ENCODE measurements at places on chromosomes 13 and 19.

GRCh38 chr13:22200440-22200839 is 529.6 kb downstream of the FGF9 start:
- DNase-seq = no peak

- DNase-seq = no peak
Measured at GRCh38 chr19:49327878-49328544, 3.0 kb upstream of the SLC6A16 start.

DNA sequence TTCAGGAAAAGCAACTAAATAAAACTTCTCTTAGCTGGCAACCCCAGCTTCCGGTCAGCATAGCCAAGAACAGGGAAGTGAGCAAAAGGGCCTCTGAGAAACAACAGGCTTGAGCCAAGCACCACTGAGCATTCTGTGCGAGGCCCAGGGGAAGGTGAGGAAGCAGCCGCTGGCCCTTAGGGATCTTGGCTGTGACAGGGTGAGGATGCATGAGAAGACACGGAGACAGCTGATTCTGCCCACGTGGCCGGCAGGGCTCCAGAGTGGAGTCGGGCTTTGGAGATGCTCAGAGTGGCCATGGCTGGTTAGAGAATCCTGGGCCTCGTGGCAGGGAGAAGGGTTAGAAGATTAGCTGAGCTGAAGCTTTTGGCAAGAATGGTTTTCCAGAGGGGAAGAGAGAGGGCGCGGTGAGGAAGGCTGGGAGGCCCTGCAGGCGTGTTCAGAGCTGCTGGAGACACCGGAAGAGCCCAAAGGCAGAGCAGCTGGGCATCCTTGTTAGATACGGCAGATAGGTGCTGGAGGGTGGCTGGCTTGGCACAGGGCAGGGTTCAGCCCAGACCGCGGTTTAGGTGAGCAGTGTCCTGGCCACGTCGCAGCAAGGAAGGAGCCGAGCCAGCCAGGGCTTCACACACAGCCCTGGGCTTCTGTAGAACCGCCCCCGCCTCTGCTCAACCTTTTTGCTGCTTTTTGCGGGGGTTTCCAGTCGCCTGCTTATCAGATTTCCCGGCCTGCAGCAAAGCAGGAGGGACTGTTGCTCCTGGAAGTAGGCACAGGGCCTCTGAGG is 17.3 kb downstream of the UPF1 start:
- no peak for DNase-seq

DNA sequence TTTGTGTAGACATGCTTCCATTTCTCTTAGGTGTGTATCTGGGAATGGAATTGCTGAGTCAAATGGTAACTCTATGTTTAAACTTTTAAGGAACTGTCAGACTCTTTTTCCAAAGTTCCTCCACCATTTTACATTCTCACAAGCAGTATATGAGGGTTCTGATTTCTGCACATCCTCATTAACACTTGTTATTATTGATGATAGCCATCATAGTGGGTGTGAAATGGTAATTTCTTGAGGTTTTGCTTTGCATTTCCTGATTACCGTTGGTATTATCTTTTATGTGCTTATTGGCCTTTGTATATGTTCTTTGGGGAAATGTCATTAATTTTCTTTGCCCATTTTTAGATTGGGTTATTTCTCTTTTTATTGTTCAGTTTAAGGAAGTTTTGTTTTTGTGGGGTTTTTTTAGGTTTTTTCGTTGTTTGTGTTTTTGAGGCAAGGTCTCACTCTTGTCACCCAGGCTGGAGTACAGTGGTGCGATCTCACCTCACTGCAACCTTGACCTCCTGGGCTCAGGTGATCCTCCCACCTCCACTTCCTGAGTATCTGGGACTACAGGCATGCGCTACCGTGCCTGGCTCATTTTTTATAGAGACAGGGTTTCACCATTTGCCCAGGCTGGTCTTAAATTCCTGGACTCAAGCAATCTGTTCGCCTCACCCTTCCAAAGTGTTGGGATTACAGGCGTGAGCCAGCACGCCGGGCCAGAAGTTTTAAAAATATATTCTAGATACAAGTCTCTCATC is 34.3 kb downstream of the NAA16 start:
- no peak for DNase-seq

DNA sequence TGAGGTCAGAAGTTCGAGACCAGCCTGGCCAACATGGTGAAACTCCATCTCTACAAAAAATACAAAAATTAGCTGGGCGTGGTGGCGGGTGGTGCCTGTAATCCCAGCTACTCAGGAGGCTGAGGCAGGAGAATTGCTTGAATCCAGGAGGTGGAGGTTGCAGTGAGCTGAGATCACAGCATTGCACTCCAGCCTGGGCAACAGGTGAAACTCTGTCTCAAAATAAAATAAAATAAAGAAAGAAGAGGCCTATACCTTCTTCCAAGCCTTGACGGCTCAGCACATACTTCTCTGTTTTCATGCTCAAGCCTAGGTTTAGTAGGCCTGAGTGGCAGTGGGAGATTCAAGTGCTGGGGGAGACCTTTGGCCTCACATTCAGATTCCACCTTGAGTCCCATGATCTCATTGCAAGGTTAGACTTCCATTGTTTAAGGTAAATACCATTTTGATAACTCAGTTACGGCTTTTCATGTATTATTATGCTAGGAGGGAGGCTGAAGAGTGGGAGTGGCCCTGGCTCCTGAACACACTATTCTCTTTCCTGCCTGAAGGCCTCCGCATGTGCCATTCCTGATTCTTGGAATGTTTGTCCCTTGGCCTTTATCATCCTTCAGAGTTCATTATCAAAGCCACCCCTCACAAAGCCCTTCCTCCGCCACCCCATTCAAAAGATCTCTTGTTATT is 1.6 kb upstream of the SPINT2 start:
- no peak for DNase-seq

DNA sequence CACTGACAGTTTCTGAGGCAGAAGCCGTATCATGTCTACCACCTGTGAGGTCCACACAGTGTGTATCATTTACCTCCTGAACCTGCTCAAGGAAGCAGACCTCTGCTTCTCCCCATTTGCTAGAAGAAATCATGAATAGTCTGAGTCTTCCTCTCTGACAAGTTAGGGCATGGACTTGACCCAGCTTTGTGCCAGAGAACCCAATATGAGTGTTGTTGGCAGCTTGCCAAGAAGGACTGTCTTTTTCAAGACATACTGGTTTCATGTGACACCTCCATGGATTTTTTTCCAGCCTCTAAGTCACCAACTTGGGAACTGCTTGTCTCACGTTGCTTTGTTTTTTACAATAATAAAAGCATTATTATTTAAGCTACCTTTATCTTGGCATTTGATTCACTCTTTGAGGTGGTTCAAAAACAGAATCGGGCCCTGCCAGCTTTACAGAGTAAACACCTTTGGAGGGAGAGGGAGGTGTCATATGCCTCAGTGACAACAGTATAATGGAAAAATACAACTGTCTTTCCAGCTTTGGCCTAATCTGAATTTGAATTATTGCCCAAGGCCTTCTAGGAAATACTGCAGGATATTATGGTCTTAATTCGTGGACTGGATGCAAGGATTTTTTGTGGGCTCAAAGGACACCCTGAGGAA is 9.6 kb downstream of the ZNF211 start:
- no peak for DNase-seq

GRCh38 chr13:25422153-25422552 is 50.4 kb downstream of the ATP8A2 start:
- no peak for DNase-seq

DNA sequence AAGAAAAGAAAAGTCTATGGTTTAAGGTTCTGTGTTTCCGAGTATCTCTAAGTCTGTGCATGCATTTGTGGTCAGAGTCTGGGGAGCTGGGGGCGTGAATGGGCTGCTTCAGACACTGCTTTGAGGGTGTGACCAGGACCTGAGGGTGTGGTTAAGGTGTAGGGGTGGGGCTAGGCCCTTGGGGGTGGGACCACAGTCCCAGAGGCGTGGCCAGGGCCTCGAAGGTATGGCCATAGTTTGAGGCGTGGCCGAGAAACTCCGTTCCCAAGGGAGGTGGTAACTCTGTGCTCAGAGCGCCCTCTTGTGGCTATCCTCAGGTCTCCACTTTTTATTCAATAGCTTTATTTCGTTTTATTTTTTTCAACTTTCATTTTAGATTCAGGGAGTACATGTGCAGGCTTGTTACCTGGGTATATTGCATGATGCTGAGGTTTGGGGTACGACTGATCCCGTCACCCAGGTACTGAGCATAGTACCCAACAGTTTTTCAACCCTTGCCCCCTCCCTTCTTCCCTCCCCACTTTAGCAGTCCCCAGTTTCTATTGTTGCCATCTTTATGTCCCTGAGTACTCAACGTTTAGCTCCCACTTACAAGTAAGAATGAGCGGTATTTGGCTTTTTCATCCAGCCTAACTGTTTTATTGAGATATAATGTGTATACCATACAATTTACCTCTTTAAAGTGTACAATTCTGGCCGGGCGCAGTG is 7.0 kb upstream of the CBLC start:
- DNase-seq = no peak

DNA sequence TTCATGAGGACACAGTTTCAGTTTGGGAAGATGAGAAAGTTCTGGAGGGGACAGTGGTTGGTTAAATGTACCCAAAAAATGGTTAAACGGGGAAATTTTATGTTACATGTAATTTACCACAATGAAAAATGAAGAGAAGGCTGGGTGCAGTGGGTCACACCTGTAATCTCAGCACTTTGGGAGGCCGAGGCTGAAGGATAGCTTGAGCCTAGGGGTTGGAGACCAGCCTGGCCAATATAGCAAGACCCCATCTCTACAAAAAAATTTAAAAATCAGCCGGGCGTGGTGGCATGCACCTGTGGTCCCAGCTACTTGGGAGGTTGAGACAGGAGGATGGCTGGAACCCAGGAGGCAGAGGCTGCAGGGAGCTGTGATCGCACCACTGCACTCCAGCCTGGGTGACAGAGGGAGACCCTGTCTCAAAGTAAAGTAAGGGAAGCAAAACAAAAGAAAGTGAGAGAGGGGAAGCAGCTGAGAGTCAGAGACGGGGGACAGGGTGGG is 17.2 kb downstream of the GNG7 start:
- DNase-seq = no peak

DNA sequence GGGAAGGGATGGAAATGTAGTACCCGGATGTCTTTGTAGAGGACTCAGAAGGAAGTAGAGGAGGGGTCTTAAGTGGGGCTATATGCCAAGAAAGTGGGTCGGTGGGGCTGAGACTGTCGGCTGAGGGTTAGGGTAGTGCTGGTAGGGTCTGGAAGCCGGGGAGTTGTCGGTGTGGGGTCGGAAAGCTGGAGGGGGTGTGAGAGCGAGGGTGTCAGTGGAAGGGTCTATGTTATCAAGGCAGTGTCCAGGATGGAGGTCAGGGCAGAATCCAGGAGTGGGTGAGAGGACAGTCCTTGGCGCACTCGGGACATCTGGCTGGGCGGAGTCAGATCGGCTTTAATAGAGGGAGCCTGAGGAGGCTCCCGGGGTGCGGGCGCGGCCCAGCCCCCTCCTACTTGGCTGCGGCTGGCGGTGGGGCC is 1.7 kb downstream of the HSPB6 start:
- no peak for DNase-seq

DNA sequence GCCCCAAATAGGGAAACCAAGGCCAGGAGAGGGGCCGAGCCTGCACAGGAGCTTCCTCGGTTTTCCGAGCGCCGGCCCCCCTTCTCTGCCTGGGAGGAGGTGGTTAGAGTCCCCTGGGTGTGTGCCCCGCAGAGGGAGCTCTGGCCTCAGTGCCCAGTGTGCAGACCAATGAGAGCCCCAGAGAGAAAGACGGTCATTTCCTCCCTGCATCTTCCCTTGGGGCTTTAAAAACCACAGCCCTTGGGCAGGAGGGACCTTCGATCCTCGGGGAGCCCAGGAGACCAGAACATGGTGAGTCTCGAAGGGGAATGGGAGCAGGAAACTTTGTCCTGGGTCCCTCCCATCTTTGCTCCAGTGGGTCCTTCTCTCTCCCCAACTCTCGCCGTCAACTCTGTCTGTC is at the start of gene C5AR1:
C5AR1 (plus strand) TSS at position 254 of the 400 bp plus-strand sequence; CDS start at position 289, 35 bp downstream.
- DNase-seq = no peak

DNA sequence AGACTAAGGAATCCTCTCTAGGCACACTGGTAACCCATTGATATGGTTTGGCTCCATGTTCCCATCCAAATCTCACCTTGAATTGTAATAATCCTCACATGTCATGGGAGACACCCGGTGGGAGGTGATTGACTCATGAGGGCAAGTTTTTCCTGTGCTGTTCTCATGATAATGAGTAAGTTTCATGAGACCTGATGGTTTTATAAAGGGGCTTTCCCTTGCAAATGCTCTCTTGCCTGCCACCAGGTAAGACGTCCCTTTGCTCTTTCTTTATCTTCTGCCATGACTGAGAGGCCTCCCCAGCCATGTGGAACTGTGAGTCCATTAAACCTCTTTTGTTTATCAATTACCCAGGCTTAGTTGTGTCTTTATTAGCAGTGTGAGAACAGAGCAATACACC is 81.4 kb upstream of the GPC6 start:
- peak; percentile 11 for DNase-seq

DNA sequence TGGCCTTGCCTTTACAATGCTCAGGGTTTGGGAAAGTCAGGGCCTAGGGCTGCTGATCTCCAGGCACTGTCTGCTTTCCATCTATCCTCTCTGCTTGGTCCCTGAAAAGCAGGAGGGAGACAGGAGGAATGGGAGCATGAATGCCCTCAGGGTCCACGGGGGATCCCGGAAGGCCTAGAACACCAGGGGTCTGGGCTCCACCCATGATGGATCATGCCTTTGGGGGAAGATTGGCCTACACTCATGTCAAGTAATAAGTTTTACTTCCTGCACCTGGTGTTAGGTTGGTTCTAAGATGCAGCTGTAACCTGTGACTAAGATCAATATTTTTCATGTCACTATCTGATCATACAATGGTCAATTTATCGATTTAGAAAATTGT is 118.3 kb upstream of the GJB6 start:
- DNase-seq = no peak

- DNase-seq = peak; percentile 9
Measured at GRCh38 chr13:46492946-46493345, 60.0 kb upstream of the LRCH1 start.

DNA sequence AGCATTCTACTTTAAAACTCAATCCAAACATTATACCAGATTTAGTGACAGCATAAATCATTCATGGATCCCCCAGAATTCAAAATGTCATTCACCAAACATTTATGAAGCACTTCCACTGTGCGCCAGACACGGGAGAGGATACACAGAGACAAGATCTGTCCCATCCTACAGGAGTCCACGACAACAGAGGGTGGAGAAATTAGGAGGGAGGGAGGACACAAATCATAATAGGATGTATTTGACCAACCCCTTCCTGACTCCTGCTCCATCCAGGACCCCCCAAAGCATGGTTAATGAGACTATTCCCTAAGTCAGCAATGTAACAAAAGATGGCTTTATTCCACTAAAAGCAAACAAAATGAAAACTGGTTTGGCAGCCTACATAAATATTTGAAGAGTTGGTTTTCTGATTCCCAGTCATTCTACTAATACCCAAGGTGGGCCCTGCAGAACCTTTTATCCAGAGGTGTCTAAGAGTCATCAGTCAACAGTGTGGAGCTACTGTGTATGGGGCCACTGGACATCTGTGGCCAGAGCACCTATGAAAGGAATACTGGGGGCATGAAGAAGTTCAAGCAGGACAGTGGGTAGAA is 62.8 kb upstream of the DOCK9 start:
- no peak for DNase-seq

Data from iPS DF 6.9 (cell line).